ENCODE measurements at places on chromosomes 16 and 17.

DNA sequence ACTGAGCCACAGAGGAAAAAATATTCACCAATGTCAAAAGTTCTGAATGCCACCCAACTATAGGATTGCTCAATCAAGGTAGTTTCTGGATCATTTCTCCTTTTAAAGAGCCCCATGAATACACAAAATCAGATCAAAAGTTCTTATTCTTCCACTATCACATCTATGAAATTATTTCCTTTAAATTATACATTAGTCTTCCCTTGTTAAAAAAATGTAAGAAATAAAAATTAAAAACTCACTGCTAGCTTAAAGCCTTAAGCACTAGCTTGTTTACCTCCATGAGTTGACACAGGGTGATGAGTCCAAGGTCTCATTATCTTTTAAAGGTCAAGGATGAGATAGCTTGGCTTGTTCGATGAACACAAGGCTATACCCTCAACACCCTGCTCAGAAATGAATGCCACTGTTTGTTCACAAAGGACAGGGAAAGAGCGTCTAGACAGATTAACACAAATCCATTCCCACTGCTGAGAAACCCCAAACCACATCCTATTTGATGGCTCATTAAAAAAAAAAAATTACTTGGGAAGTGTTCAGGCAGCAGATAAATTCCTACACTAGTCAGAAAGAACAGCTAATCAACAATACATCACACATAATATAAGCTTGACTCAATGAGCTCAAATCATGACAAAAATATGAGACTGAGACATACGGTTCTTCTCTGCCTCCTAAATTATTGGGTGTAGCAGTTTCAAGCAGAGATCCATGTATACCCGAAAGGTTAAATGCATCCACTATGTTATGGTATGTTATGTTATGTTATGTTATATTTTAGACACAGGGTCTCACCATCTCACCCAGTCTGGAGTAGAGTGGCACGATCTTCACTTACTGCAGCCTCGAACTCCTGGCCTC is 118.9 kb downstream of the PARN start:
- DNase-seq = no peak

- no peak for DNase-seq
These were observed 18.4 kb downstream of the CARHSP1 start for GRCh38 chr16:8850279-8850885.

DNA sequence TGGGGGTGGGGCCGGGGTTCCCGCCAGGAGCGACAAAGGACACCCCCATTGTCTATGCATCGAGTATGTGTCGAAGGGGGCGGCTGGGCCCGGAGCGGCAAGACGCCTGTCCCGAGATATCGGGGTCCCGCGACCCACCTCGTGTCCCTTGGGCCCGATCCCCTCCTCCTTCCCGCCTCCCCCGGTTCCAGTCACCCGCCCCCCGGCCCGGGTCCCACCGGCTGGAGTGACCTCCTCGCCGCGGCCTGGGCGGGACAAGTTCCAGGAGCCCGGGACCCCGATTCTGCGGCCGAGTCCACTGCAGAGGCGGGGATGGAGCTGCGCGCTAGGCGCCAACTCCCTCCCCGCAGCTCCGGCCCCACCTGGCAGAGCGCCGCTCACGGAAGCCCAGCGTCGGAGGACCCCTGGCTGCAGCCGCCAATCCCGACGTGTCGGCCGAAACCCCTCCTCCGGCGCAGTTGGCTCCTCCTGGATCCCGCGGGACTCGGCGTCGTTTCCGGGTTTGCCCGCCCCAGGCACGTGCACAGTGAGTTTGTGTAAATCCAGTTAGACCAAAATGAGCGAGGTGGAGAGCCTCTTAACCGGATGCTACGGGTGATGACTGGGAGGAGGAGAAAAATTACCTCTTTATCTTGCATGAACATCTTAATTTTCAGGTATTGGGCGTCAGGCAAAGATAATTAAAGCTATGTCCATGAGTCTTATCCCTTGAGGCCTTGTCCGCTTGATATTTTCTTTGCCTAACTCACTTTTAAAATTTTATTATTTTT is at the start of gene NMRAL1:
Gene NMRAL1 (minus strand): TSS at position 434 of the 770 bp plus-strand sequence. CDS start 493 bp downstream, outside the sequence.
- DNase-seq = peak; percentile 92

GRCh38 chr17:50774225-50774803 is 7.0 kb upstream of the ANKRD40CL start:
- no peak for DNase-seq

GRCh38 chr17:40251576-40251975 is 32.5 kb downstream of the WIPF2 start:
- peak; percentile 58 for DNase-seq

- peak; percentile 46 for DNase-seq
These were observed 25.6 kb upstream of the RMI2 start for GRCh38 chr16:11319529-11320146.

DNA sequence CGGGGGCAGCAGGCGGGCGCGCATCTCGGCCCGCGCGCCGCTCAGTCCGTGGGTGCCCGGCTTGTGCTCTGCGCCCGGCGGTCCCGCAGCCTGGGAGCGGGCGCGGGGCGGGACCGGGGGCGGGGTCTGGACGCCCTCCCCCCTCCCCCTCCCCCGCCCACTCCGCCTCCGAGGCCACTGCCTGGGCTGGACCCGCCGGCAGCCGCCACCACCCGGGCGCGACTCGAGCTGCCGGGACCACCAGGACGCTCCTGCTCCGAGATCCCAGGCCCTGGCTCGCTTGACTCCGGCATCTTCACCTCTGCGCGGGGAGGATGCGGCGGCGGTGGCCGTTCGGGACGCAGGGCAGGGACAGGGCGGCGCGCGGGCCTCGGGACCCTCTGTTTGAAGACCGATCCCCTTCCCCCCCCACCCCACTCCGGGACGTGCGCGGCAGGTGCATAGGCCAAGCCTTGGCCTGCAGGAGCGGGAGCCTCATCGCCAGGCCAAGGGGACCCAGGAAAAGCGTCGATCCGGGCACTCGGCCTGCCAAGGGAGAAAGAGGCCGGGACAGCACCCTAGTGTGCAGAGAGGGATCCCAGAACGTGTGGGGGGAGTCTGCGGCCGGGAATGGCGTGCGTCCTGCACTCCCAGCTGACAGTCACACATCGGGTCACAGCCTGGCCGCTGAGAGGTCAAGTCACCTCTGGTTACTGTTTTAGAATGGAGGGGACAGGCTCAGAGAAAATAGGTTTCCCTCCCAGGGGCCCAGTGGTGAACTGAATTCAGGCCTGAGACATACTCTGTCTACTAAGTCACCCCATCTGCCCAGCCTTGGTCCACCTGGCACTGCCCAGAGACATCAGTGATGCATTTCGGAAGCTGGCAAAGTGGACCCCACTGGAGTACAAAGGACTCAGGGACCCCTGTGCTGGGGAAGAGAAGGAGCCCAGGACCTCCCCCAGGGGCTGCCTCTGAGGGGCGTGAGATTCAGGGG is at the start of gene HS3ST6:
Gene HS3ST6 (minus strand): TSS at position 65 of the 976 bp plus-strand sequence. CDS start 92 bp downstream, outside the sequence.
- no peak for DNase-seq

DNA sequence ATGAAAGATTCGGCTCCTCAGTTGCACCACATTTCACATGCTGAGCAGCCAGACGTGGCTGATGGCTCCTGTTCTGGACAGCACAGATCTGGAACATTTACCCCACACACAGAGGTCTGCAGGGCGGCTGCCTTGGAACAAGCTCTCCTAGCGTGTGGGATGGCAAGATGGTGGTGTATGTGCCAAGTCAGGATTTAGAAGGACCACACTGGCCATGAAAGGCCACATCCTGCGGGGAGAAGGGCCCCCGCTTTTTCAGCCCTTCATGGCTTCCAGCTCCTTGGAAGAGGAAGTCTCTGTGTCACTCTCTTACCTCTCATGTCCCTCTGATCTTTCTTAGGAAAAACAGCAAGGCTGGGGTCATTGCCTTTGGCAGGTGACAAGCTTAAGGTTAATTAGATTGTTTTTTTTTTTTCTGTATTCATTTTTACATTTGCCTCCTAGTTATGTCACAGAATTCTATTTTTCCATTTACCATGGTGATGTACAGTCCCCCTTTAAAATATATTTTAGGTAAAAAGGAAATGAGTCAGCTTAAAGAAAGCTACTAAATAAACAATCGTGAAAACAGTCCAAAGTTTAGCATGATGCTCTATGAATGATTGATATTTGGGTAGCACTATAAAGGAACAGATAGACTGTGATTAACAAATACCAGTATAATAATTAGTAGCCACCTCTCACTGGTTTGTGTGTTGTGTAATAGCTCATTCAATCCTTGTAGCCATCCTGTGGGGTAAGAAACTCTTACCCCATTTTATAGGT is 396.6 kb downstream of the CPPED1 start:
- no peak for DNase-seq

GRCh38 chr16:84412262-84412661 is 43.9 kb downstream of the ATP2C2 start:
- no peak for DNase-seq

GRCh38 chr16:86774931-86775330 is 196.6 kb downstream of the FOXL1 start:
- no peak for DNase-seq

- no peak for DNase-seq
These were observed 25.0 kb downstream of the USP10 start for GRCh38 chr16:84724606-84725309.

DNA sequence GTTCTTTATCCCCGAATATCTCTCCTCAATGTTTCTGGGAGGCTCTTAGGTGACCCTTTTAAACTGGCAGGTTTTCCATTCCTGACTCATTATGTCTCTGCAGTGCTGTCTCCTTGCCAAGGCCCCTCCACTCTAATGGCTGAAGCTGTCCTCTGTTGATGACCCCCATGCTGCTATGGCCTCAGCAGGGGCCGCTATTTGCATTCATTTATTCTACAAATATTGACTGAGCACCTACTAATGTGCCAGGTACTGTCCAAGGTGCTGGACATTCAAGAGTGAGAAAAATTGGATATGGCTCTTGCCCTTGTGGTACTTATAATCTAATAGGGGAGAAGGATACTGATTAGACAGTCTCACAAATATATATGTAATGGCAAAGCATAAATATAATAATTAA is 55.4 kb downstream of the GP2 start:
- DNase-seq = no peak

- peak; percentile 11 for DNase-seq
These were observed 9.3 kb downstream of the TACO1 start for GRCh38 chr17:63609816-63610573.

GRCh38 chr17:40318830-40319391 is 9.9 kb downstream of the RARA start:
- peak; percentile 37 for DNase-seq

GRCh38 chr16:50612849-50613198 is 64.6 kb downstream of the NKD1 start:
- DNase-seq = no peak
